Vagina (tissue), 2 donors: ENCODE measurements at places on chromosomes 7 and 10.

DNA sequence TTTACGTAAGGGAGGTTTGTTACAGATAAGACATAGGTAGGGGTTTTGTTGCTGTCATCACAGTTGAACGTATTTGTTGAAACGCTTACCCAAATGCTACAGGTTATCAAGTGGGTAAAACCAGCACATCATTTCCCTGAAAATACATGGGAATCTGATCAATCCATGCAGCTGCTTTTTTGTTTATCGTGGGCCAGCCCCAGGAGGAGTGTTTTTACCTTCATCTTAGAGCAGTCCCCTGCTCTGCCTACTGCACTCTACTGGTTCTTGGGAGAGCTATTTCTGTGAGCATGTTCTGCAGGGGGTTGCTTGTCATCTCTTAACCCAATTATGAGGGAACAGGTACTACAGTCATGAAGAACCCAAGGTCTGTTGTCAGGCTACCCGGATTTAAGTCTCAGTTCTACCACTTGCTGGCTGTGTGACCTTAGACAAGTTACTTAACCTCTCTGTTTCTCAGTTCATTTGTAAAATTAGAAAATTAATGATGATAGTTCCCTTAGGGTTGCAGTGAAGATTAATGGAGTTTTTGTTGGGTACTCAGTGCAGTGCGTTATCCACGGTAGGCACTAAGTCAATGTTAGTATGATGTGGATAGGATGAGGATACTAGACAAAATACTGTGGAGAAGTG is 15.0 kb downstream of the MTURN start:
- peaks cover 10% of the 10 kb centered on the region for H3K36me3 ChIP-seq
- DNase-seq = no peak
- H3K4me3 ChIP-seq = no peak overlapping the region

DNA sequence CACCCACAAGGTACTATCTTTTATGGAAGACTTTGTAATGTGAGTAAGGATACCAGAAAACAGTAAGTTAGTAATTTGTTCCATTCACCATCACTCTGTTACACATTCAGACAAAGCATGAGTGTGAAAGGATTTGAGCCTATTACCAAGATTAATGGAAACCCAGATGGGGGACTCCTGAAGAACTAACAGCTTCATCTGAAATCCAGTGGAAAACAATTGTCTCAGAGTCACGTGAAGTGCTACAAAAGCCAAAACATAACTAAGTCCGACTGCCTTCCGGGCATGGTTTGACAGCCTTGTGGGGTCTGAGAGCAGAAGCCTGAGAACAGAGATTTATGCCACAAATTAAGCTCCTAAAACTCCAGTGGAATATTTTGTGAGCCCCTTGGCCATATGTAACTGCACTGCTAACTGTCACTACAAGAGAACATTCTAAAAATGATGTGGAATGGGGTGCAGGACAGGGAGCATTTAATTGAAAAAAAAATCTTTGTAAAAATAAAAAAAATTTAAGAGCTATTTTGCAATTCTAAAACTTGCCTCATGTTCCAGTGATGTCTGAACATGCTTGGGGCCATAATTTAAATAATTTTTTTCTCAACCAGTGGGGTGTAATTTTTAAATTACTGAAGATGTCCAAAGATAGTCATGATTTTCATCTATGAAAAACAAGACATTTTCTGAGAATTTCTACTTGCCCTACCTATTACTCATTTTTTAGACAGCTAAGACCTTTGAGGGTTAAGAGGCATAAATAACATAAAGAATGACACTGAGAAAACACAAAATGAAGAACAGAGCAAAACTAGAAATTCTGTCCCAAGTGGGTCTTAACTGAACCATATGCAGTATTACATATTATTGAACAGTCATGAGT is 555.0 kb downstream of the INHBA start:
- DNase-seq = no peak
- peaks cover 11% of the 10 kb centered on the region for H3K4me1 ChIP-seq
- H3K27me3 ChIP-seq = no peaks in the 10 kb centered on the region

DNA sequence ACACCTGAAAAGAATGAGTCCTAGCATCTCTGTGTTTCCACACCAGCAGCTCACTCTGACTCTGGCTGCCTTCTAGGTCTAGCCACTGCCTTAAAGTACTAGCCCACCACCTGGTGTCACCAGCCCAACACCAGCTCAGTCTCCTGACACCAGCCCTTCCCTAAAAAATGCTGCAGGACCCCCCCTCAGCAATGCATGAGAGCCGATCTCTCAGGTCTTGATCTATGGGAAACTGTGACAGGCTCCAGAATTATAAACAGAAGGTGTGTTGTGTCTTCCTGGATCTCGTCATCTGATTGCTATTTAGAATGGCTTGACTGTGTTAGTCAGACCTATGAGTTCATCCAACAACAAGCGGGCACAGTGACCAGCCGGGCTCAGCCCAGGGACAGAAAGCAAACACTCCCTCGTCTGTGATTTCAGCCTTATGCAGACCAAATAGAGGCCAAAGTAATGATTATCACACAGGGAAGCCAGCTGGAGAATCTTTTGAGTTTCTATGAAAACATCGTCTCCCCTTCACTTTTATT is 66.6 kb downstream of the CUBN start:
- no peaks in the 10 kb centered on the region for H3K36me3 ChIP-seq
- no peaks in the 10 kb centered on the region for H3K27me3 ChIP-seq
- no peak overlapping the region for H3K4me3 ChIP-seq
- peak overlapping the region; percentile 73 for H3K27ac ChIP-seq

DNA sequence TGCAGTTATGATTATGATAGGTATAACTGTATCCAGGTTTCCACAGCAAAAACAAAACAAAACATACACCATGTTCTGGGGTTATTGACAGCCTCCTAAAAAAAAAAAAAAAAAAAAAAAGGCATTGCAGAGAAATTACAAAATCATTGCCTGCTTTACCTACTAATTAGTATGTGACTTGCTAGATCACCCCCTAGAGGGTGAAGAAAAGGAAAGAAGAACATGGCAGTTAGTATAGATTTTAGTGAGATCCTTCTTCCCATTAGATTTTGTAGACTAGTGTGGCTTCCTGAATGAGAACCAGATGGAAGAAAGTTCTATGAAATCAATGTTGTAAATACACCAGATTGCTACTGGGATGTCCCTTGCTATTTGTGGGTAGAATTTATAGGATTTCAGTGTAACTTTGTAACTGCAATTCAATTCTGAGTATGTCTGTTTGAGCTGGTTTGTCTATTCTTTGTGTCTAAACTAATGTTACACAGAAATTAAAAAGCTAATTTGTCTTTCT is 24.0 kb upstream of the AGBL3 start:
- no peak overlapping the region for H3K27ac ChIP-seq
- no peaks in the 10 kb centered on the region for H3K4me1 ChIP-seq
- DNase-seq = no peak
- no peaks in the 10 kb centered on the region for H3K36me3 ChIP-seq
- no peak overlapping the region for H3K4me3 ChIP-seq

- no peak for DNase-seq
- no peaks in the 10 kb centered on the region for H3K36me3 ChIP-seq
- H3K4me3 ChIP-seq = no peak overlapping the region
These were observed 37.5 kb downstream of the DENND11 start for GRCh38 chr7:141664450-141664849.

DNA sequence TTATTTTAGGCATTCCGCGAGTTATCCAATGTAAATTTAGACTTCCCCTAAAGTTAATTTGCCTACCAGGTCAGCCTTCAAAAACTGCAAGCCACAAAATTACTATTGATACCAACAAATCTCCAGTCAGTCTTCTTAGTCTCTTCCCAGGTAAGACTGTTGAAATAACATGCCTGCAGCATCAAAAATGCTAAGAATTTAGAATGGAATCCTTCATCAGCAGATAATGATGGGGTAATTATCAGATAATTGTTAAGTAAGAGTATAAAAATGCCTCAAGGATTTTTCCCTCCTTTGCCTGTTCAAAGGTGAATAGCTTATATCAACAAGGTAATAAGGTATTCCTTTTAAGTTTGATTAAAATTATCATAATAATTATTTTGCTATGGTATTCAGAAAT is 228.5 kb downstream of the BBS9 start:
- DNase-seq = no peak
- H3K4me1 ChIP-seq = no peaks in the 10 kb centered on the region
- no peaks in the 10 kb centered on the region for H3K36me3 ChIP-seq
- no peak overlapping the region for H3K4me3 ChIP-seq
- no peaks in the 10 kb centered on the region for H3K27me3 ChIP-seq
